GM23248 (cell line): ENCODE measurements at places on chromosomes 11 and 22. TPM values are rescaled to one million over a fixed set of nuclear protein-coding genes. Genes with fewer than 3 reads are reported as not detected.
A peak's percentile ranks its signal among the peaks of the same experiment; 100 is the strongest.

Gene RAG2
- not detected in 2 replicates for total RNA-seq

DNA sequence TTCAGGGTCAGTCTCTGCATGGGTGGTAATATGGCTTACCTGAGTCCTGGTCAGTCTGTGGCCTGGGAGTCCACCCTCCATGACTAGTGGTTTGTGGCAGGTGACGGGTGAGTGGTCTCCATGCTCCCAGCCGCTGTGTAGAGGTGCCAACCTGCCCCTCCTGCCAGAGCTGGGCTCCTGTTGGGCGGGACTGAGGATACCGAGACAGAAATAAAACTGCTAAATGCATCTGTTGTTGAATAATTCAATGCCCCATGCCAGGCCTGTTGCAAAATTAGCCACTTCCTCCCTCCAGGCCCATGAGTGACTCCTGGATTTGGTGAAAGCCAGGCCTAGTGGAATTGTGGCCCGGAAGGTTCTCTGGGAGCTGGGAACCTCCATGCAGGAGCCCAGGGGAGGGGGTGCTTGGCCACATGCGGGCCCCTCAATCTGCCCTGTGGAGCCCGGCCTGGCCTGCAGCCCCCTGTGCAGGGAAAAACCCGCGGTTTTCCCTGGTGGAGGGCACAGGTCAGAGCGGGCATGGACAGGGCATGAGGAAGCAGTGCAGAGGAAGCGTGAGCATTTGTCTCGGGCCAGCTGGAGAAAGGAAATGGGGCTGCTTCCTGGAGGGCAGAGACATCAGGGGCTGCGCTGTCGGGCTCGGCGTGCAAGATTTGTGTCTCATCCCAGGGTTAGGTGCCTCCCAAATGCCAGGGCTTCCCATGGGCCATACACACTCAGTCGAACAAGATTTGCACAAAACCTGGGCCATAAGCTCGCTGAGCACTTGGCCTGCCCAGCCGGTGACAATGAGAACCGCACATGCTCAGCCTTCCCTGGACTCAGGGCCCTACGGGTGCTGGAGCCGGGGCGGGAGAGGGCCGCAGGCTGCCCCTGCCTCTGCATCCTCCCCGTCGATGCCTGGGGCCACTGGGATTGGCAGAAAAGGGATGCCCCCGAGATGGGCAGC lies 66.9 kb downstream of the KCNQ1 start:
- H3K36me3 ChIP-seq: no peaks in the 10 kb centered on the region
- no peak overlapping the region for H3K27ac ChIP-seq
- H3K27me3 ChIP-seq: peaks cover 22% of the 10 kb centered on the region
- H3K4me3 ChIP-seq: no peak overlapping the region
- no peaks in the 10 kb centered on the region for H3K4me1 ChIP-seq

DNA sequence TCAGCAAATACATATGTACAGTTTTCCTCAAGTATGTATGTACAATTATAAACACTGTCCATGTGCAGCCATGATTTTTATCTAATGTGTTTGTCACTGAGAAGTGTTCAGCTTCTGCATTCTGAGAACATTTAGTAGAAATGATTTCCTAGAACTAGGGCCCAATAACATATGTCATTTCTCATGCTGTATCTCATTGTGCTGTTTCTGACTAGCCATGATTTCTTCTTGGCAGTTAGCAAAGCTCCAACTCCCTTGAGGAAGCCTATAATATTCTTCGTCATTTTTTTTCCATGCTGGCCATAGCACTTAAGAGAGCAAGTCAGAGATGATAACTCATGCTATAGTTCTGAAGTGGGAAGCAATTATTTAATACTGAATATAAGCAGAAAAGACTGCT lies 187.8 kb downstream of the DDX10 start:
- no peak for DNase-seq
- H3K36me3 ChIP-seq: 0 out of 2 replicates have a peak, but pooled peaks cover 6% of the 10 kb centered on the region
- H3K4me1 ChIP-seq: peaks cover 20% of the 10 kb centered on the region
- H3K27me3 ChIP-seq: no peaks in the 10 kb centered on the region
- no peak overlapping the region for H3K27ac ChIP-seq

Gene CD3D
- total RNA-seq: not detected in 2 replicates

DNA sequence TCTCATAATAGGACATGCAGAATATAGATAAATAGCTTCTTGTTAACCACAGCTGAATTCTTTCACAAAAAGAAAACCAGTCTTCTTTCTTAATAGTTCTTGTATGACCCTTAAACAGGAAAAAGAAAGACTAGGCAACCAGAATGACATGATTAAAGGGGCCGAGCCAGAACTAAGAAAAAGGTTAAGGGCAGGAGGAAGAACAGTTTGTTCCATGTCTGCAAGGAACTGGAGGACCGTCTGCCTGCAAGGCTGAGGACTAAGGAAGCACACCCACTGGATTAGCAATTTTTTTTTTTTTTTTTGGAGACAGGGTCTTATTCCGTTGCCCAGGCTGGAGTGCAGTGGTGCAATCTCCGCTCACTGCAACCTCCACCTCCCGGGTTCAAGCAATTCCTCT lies 26.0 kb upstream of the TMPRSS5 start:
- peaks cover 10% of the 10 kb centered on the region; the same call in 1 of the 2 replicates for H3K36me3 ChIP-seq
- no peak overlapping the region for H3K27ac ChIP-seq
- DNase-seq: no peak
- no peak overlapping the region for H3K4me3 ChIP-seq

DNA sequence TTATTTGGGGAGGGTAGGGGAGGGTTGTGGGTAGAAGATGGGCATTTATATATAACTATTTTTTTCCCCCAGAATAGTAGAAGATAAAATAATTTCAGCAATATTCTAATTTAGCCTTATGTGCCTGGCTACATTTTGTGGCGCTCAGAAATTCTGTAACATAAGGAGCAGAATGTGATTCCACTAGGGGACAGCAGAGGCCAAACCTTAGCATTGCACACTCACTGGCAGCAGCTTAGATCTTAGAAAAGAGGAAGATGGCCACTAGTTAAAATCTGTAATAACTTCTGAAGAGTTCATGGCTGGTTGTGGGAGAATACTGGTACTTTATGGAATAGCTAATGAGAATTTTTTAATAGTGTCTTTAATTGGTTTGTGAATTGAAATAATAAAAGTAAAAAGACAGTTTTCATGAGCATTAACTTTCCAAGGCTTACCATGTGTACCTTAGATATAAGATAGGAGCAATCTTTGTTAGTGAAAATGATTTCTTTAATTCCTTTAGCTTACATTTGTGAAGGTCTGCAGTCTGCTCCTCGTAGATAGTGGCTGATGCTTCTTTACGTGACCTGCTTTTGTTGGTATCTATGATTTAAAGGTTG lies 33.1 kb downstream of the DDX10 start:
- peak; percentile 85 for DNase-seq
- no peaks in the 10 kb centered on the region for H3K27me3 ChIP-seq
- peaks cover 6% of the 10 kb centered on the region for H3K36me3 ChIP-seq
- no peak overlapping the region for H3K4me3 ChIP-seq
- peaks cover 27% of the 10 kb centered on the region for H3K4me1 ChIP-seq

- no peak overlapping the region for H3K4me3 ChIP-seq
- H3K36me3 ChIP-seq: no peaks in the 10 kb centered on the region
- peaks cover 9% of the 10 kb centered on the region for H3K4me1 ChIP-seq
- H3K27me3 ChIP-seq: no peaks in the 10 kb centered on the region
- no peak for DNase-seq
Observed at GRCh38 chr11:120120805-120121335, 17.0 kb downstream of the TRIM29 start.

Gene MYO18B
- not detected in 2 replicates for total RNA-seq

GRCh38 chr11:109510316-109510715 lies 88.3 kb downstream of the C11orf87 start:
- H3K4me1 ChIP-seq: no peaks in the 10 kb centered on the region
- no peak overlapping the region for H3K27ac ChIP-seq
- no peaks in the 10 kb centered on the region for H3K27me3 ChIP-seq
- H3K36me3 ChIP-seq: no peaks in the 10 kb centered on the region
- H3K4me3 ChIP-seq: no peak overlapping the region

Gene DNAJB7
- total RNA-seq: not detected in 2 replicates

DNA sequence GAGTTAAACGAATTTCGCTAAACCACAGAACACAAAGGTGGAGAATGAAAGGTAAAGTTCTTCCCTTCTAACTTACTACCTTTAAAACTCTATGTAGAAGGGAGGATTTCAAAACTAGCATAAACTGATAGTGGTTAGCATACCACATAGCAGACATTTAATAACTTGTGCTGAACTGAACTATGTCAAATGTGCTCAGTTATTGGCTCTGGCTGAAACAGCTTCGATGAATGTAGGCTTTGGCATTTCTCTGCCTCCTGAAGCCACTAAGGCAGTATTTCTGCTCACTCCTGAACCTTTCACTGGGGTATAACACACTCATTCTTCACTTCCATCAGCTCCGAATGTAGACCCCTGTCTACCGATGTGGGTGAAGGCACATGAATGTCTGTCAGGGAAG lies 1188.1 kb downstream of the LRRC4C start:
- no peak overlapping the region for H3K4me3 ChIP-seq
- H3K27me3 ChIP-seq: no peaks in the 10 kb centered on the region
- H3K4me1 ChIP-seq: no peaks in the 10 kb centered on the region

DNA sequence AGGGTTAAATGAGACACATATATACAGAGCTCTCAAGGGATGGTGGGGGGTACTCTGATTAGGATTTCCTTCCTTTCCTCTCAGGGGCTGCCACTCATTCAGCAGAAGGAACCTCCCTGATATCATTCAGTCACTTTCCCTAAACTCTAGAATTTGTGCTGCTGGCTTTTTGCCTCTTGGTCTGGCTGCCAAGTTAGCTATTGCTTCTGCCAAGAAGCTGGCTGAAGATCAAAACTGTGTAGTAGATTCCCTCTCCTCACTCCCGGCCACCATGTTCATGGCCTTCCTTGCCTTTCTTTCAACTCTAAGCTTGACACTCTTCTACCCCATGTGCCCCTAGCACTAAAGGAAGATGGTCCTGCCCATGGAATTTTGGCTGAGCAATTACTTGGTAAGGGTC lies 18.7 kb downstream of the SLC6A5 start:
- no peak overlapping the region for H3K27ac ChIP-seq
- no peaks in the 10 kb centered on the region for H3K36me3 ChIP-seq
- no peak overlapping the region for H3K4me3 ChIP-seq
- H3K4me1 ChIP-seq: no peaks in the 10 kb centered on the region
- no peaks in the 10 kb centered on the region; the same call in none of the 2 replicates for H3K27me3 ChIP-seq

DNA sequence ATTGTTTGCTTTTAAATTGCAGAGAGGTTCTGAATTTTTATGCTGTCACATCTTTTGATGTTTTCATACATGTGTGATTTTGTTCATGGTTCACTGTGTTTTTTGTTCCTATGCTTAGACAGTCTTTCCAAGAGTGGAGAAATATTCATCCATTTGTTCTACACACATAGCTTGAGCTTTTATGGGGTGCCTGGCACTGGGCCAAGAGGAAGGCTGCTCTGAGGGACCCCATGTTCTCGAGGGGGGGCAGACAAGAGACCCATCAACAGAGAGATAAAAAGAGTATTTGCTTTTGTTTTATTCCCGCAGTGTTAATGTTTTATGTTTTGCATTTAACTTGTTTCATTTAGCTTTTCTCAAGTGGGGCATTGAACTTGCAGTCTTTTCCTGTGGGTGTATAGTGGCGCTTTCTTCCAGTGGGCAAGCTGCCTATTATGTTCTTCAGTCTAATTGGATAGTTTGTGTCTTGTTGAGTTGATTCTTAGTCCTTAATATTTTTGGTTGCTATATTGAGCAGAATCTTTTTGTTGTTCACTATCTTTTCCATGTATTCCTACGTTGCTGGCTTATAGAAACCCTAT lies 57.7 kb downstream of the CABIN1 start:
- H3K4me1 ChIP-seq: no peaks in the 10 kb centered on the region
- no peak for DNase-seq
- H3K27ac ChIP-seq: no peak overlapping the region
- no peak overlapping the region for H3K4me3 ChIP-seq
- H3K36me3 ChIP-seq: no peaks in the 10 kb centered on the region; the same call in 1 of the 2 replicates

- H3K4me1 ChIP-seq: peaks cover 69% of the 10 kb centered on the region
- H3K36me3 ChIP-seq: no peaks in the 10 kb centered on the region
- H3K27me3 ChIP-seq: no peaks in the 10 kb centered on the region
- no peak overlapping the region for H3K27ac ChIP-seq
- no peak overlapping the region for H3K4me3 ChIP-seq
Observed at GRCh38 chr11:101444164-101444563, 139.6 kb downstream of the TRPC6 start.

GRCh38 chr11:57202281-57202680 lies 20.5 kb downstream of the LRRC55 start:
- no peaks in the 10 kb centered on the region for H3K36me3 ChIP-seq
- H3K27ac ChIP-seq: no peak overlapping the region
- peaks cover 7% of the 10 kb centered on the region for H3K4me1 ChIP-seq
- DNase-seq: no peak
- peaks cover 48% of the 10 kb centered on the region for H3K27me3 ChIP-seq
- no peak overlapping the region for H3K4me3 ChIP-seq

Gene OR4A16
- not detected in 2 replicates for total RNA-seq

Gene POU2AF2
- not detected in 2 replicates for total RNA-seq
